ENCODE measurements at places on chromosomes 6 and 20. TPM values are rescaled to one million over a fixed set of nuclear protein-coding genes. Genes with fewer than 3 reads are reported as not detected.

TGIF2 gene
- total RNA-seq = 25.3 TPM

DNA sequence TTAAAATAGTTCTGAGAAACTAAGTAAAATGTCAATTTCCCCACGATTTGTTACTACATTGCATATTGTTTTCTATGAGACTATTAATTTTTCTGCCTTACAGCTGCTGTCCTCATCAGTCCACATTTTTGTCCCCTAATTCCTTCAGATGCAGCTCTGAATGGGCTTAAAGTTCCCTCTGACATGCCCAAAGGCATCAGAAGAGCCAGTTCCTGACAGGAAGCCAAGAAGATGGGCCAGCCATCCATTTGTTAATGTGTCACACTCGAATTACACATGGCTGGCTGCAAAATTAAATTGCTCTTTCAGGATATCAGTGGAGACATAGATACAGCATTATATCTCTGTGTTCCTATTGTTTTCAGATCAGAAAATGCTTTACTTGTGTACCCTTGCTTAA, 1223.0 kb downstream of the EPHA7 start:
- DNase-seq = no peak

DNA sequence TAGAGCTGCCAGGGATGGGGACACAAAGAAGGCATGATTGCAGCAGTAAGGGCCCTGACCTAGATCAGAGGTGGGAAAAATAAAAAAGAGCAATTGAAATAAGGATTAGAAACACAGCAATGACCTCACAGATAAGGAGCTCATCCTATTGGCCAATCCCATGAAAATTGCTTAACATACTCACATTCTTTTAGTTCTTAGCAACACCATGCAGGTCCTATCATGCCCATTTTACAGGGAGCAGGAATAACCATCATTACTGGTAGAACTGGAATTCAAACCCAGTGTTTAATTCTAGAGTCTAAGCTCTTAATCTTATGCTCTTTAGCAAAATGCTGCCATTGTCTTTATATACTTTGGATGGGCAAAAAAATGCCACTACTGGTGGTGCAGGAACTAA, 267.7 kb downstream of the RNF144B start:
- DNase-seq = no peak

DNA sequence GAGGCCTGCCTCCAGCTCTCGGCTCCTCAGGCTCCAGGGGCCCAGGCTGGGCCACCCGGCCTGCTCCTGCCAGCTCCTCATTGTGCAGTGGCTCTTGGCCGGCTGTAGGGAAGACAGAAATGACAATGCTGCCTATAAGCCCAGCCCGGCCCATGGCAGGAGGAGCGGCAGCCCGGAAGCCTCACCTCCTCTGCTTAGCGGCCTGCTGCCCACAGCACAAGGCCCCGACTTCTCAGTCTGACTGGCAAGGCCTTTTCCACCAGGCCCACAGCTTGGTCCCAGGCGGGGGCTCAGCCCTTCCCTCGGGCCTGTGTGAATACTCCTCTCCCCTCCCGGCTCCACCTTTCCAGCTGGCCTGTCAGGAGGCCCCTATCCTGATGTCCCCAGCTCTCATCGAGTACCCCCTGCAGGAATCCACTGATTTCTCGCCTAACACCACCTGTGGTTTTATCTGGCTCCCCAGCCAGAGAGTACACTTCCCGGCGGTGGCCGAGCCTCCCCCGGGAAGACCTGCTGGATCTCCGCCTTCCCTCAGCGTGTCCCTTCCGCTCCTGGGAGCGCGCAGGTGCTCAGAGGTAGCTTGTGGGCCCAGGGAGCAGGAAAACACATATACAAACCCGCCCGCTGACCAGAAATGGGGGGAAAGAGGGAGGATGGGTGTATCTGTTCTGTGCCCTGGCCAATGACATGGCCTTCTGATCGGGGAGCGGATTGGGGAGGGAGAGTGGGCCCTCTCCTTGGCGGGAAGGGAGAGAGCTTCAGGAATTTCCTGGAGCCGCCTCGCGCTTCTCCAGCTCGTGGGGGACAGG, 963 bp downstream of the DDRGK1 start:
- no peak for DNase-seq
